Tibial nerve (tissue), 4 donors: ENCODE measurements at places on chromosomes 1 and 21.

- no peaks in the 10 kb centered on the region for H3K4me1 ChIP-seq
- H3K4me3 ChIP-seq: no peak overlapping the region
- no peaks in the 10 kb centered on the region for H3K36me3 ChIP-seq
- no peak for DNase-seq
Measured at GRCh38 chr21:39842741-39843459, 24.3 kb upstream of the PCP4 start.

- no peak overlapping the region for H3K27ac ChIP-seq
- no peak overlapping the region for H3K4me3 ChIP-seq
- no peaks in the 10 kb centered on the region for H3K27me3 ChIP-seq
- H3K4me1 ChIP-seq: peaks cover 5% of the 10 kb centered on the region
- H3K36me3 ChIP-seq: no peaks in the 10 kb centered on the region
Measured at GRCh38 chr1:221704306-221704705, 37.6 kb downstream of the DUSP10 start.

GRCh38 chr1:106457368-106457767 lies 599.1 kb upstream of the PRMT6 start:
- no peaks in the 10 kb centered on the region for H3K36me3 ChIP-seq
- H3K27me3 ChIP-seq: no peaks in the 10 kb centered on the region
- no peak overlapping the region for H3K4me3 ChIP-seq
- H3K4me1 ChIP-seq: no peaks in the 10 kb centered on the region
- DNase-seq: no peak

DNA sequence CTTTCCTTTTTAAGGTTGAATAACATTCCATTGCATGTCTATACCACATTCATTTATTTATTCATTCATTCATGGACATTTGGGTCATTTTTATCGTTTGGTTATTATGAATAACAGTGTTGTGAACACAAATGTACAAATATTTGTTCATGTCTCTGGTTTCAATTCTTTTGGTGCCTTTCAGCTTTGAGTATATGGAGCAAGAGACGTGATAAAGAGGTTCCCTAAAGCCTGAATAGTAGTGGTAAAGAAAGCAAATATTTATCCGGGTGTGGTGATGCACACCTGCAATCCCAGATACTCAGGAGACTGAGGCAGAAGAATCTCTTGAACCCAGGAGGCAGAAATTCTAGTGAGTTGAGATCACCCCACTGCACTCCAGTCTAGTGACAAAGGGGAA lies 5.3 kb upstream of the RLF start:
- no peak overlapping the region for H3K27ac ChIP-seq
- H3K27me3 ChIP-seq: no peaks in the 10 kb centered on the region
- no peaks in the 10 kb centered on the region for H3K4me1 ChIP-seq
- no peak overlapping the region for H3K4me3 ChIP-seq

DNA sequence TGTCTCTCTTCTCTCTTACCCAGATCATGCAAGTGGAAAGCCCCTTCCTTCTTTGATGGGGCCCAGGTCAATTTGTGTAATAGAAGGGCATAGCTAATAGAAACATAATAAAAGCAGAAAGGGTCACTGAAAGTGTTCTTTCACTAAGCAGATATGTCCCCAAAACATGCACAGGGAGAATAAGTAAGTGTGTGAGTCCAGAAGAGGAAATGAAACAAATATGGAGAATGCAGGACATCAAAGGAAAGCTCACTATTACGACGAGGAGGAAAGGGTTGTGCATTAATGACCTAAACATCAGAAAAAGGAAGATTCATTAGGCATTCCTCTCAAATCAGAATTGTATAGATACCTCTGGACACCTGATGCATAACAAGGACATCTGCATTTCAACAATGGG lies 81.4 kb upstream of the SMYD2 start:
- no peak for DNase-seq
- no peaks in the 10 kb centered on the region for H3K4me1 ChIP-seq
- no peak overlapping the region for H3K27ac ChIP-seq
- H3K27me3 ChIP-seq: no peaks in the 10 kb centered on the region

- no peaks in the 10 kb centered on the region for H3K27me3 ChIP-seq
- H3K4me1 ChIP-seq: peaks cover 13% of the 10 kb centered on the region
- H3K27ac ChIP-seq: no peak overlapping the region
- no peak overlapping the region for H3K4me3 ChIP-seq
- no peak for DNase-seq
Measured at GRCh38 chr21:43287111-43287760, 118.4 kb downstream of the CRYAA start.

DNA sequence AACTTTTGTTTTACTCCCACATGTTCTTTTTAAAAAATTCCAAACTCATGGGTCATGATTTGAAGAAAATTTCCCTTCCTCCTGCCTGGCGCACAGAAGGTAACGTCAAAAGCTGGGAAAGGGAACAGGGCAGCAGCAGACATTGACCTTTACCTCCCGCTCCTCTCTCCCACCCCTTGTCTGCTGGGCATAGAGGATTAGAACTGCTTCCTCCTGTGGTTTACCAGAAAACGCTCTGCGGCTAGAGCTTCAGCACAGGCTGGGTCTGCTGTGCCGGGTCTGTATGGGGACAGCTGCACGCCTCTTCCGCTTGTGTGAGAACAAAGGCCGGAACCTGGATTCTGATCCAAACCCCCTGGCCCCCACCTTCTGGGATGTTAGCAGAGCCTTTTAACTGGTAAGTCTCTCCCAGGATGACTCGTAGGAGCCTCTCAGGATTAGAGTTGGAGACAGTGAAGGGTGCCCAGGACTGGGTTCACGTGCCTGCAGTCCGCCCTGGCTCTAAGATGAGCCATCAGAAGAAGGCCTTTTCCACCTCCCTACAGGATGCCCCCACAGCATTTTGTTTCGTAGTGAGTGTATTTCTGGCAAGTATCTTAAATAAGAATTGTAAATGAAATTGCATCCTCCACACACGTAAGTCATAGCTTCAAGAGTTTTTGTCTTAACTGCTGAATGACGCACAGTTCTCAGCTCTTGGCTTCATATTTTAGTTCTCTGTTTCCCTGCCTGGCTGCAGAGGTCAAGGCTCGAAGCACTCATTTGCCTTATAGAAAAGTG lies 5.2 kb downstream of the H6PD start:
- no peaks in the 10 kb centered on the region for H3K36me3 ChIP-seq
- H3K27me3 ChIP-seq: no peaks in the 10 kb centered on the region
- peak; percentile 49 for DNase-seq
- H3K4me1 ChIP-seq: peaks cover 78% of the 10 kb centered on the region
- no peak overlapping the region for H3K4me3 ChIP-seq

DNA sequence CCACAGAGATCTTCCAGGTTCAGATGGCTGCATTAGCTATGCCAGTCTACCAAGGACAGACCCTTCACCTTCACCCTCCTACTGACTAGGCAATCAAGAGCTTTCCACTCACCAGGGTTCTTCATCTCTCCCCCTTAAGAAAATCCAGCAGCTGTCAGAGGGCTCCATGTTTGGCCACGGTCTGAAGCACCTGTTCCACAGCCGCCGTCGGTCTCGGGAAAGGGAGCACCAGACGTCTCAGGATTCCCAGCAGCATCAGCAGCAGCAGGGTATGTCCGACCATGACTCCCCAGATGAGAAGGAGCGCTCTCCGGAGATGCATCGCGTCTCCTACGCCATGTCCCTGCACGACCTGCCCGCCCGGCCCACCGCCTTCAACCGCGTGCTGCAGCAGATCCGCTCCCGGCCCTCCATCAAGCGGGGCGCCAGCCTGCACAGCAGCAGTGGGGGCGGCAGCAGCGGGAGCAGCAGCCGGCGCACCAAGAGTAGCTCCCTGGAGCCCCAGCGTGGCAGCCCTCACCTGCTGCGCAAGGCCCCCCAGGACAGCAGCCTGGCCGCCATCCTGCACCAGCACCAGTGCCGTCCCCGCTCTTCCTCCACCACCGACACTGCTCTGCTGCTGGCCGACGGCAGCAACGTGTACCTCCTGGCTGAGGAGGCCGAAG lies 13.8 kb downstream of the TMCC2 start:
- no peaks in the 10 kb centered on the region for H3K27me3 ChIP-seq
- H3K4me3 ChIP-seq: no peak overlapping the region
- DNase-seq: no peak
- no peak overlapping the region for H3K27ac ChIP-seq
- no peaks in the 10 kb centered on the region for H3K36me3 ChIP-seq

DNA sequence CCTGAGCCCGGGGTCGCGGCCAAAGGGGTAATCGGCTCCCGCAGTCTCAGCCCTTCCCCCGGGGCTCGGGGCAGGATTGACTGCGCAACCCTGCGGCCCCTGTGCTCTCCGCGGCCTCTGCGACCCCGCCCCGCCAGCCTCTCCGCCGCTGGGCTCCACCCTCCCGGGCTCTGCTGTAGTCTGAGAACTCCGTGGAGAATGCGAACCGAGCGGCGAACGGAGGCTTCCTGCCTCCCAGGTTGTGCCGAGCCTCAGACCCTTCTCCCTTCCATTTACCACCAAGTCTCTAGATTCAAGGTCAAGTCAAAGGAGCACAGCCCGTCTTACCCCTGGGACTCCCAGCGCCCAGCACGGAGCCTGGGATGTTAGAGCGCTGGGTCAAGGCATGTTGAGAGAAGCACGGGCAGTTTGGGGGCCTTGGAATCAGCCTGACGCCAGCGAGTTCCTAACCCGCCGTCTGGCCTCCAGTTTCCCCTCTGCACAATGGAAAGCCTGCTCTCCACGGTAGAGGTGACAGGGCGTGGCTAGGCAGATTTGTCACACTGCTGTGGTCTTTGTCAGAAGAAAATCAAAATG lies 3.0 kb downstream of the ATP2B4 start:
- DNase-seq: peak; percentile 43
- no peaks in the 10 kb centered on the region for H3K4me1 ChIP-seq
- H3K27ac ChIP-seq: peak overlapping the region; percentile 62
- no peaks in the 10 kb centered on the region for H3K36me3 ChIP-seq
- no peaks in the 10 kb centered on the region for H3K27me3 ChIP-seq
- H3K4me3 ChIP-seq: peak overlapping the region; percentile 63

DNA sequence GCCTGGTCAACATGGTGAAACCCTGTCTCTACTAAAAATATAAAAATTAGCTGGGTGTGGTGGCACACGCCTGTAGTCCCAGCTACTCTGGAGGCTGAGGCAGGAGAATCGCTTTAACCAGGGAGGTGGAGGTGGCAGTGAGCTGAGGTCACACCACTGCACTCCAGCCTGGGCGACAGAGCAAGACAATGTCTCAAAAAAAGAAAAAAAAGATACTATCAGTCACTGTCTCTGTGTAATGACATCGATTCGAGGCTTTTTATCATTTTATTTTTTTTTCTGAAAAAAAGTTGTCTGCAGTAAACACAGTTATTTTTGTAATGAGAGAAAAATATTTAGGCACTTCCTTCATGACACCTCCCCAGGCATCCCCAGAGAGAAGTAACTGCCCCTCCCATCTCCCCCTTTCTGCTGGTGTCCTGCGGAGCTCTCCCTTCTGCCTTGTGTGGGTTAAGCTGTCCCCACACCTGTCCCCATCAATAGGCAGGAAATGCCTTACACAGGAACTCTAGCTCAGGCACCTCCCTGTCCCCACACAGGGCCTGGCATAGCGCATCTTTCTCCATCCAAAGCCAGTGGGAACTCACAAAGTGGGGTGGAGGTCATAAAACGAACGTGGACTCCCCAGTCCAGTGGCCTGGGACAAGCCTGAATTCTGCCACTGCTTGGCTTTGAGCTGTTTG lies 132.0 kb downstream of the SYF2 start:
- no peak overlapping the region for H3K27ac ChIP-seq
- no peak overlapping the region for H3K4me3 ChIP-seq
- H3K4me1 ChIP-seq: no peaks in the 10 kb centered on the region
- H3K27me3 ChIP-seq: peaks cover 6% of the 10 kb centered on the region
- H3K36me3 ChIP-seq: no peaks in the 10 kb centered on the region

DNA sequence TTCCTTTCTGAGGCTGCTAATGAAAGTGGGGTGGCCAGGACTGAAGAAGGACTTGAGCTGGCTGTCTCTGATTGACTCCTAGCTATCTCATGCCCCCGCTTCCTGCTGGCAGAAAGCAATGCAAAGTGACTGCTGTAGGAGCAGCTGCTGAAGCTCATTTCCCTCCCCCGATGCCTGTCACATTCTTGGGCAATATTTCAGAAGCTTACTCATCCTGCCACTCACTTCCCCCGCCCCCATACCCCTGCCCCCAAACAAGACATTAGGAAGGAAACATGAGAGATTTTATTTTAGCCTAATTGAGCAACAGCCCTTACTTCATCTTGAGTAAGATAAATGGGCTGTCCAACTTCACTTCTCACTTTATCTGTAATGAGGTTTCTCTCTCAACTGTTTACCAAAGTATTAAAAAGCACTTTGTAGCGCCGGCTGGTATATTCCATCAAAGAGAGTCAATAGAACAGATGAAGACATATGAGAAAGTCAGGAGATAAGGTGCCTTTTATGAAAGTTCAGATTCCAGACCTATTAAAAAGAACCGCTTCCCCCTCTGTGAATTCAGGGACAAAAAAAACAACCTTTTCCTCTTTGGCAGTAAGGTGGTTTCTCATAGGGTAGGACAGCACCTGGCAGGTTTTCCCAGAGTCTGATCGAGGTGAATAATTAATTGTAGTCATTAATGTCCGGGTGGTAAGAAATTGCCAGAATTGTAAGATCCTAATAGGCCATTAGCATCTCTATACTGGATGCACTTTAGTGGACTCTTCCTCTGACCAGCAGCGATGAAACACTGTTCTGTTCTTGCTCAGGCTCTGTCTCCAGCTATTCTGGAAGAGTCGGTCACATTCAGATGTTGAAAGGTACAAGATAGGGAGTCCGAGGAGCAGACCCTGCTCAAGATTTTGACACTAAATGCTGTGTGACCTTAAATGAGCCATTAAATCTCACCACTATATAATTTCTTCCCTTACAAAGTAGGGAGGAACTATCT lies 70.2 kb downstream of the SH3GLB1 start:
- H3K27ac ChIP-seq: no peak overlapping the region
- no peaks in the 10 kb centered on the region for H3K36me3 ChIP-seq
- no peaks in the 10 kb centered on the region for H3K27me3 ChIP-seq

- no peak overlapping the region for H3K4me3 ChIP-seq
- H3K27me3 ChIP-seq: no peaks in the 10 kb centered on the region
- H3K4me1 ChIP-seq: peaks cover 33% of the 10 kb centered on the region
- DNase-seq: no peak
- peaks cover 37% of the 10 kb centered on the region for H3K36me3 ChIP-seq
- no peak overlapping the region for H3K27ac ChIP-seq
Measured at GRCh38 chr21:46639489-46640386, 4.3 kb downstream of the PRMT2 start.

GRCh38 chr1:112818990-112819689 lies 104.0 kb upstream of the PPM1J start:
- H3K27ac ChIP-seq: no peak overlapping the region
- H3K36me3 ChIP-seq: no peaks in the 10 kb centered on the region
- no peaks in the 10 kb centered on the region for H3K4me1 ChIP-seq
- H3K4me3 ChIP-seq: no peak overlapping the region
- DNase-seq: peak; percentile 6

GRCh38 chr1:164794356-164794755 lies 235.4 kb downstream of the PBX1 start:
- peaks cover 3% of the 10 kb centered on the region for H3K4me1 ChIP-seq
- no peak overlapping the region for H3K4me3 ChIP-seq
- H3K36me3 ChIP-seq: no peaks in the 10 kb centered on the region
- DNase-seq: no peak
- H3K27ac ChIP-seq: peak overlapping the region; percentile 17
